ENCODE measurements at places on chromosomes 16 and 17.

- DNase-seq, result no peak
Observed at GRCh38 chr16:65547772-65548446, 426.0 kb upstream of the CDH11 start.

- no peak for DNase-seq
Observed at GRCh38 chr16:8716592-8716991, 42.2 kb downstream of the ABAT start.

- DNase-seq, result no peak
Observed at GRCh38 chr17:42591411-42591810, 13.9 kb upstream of the PSMC3IP start.

- DNase-seq, result no peak
Observed at GRCh38 chr16:89759746-89760340, 38.5 kb downstream of the ZNF276 start.

DNA sequence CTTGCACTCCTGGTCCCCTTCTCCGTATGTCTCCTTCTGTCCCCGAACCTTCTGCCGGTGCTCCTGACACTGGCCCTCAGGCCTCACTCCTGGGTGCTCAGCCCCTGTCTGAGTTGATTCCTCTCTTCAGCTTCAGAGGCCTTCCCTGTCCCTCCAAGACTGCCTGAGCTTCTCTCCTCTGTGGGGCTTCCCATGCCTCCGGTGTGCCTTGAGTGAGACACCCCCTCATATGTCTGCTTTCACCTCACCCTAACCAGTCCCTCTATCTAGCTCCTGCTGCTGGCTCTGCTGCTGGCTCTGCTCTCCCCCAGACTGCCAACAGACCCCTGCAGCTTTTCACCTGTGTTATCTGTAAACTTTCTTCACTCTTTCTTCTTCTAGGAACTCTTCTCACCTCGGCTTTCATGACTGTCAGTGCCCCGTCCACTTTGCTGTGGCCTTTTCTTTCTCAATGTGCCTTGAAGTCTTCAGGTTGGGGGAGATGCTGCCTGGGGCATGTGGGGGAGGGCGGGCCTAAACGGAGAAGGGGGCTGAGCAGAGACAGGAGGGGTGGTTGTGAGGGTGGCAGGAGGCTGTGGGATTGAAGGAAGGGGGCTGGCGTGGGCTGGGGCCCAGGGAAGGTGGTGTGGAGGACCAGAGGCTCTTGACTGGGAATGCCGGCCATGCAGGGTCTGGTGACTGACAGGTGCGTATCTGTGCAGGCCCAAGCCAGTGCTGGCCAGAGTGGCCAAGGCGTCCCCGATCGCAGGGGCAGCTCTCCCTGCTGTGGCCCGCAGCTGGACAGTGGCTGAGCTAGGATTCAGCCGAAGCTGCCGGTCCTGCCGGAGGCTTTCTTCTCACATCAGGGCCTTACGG is 81.3 kb downstream of the METRNL start:
- DNase-seq, result no peak

GRCh38 chr16:3495176-3495575 is at the start of gene C16orf90:
Gene C16orf90 (minus strand): TSS chr16:3495489. CDS start chr16:3495421, 68 bp downstream.
- no peak for DNase-seq

- DNase-seq, result no peak
Observed at GRCh38 chr16:51404386-51404785, 253.3 kb upstream of the SALL1 start.

GRCh38 chr16:88512728-88513696 is 57.2 kb upstream of the ZC3H18 start:
- DNase-seq, result no peak

DNA sequence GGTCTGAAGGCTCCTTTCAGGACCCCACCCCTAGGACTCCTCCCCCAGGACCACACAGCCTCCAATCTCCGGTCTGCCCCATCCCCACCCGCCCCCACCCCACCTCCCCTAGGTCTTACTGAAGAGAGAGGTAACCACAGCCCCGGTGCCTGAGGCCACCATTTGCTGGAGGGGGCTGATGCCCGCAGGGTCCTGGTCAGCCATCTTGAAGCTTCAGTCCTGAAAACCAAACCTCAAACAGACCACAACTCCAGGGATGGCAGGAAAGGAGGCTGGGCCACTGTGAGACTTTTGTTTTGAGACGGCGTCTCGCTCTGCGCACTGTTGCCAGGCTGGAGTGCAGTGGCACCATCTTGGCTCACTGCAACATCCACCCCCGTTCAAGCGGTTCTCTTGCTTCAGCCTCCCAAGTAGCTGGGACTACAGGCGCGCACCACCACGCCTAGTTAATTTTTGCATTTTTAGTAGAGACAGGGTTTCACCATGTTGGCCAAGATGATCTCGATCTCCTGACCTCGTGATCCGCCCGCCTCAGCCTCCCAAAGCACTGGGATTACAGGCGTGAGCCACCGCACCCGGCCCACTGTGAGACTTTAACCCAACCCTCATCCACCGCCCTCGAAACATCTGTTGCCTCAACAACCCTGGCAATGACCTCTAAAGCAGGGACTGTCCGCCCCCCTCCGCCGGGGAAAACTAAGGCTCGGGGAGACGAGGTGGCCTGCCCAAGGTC is 1.1 kb downstream of the SLC25A39 start:
- peak; percentile 32 for DNase-seq

DNA sequence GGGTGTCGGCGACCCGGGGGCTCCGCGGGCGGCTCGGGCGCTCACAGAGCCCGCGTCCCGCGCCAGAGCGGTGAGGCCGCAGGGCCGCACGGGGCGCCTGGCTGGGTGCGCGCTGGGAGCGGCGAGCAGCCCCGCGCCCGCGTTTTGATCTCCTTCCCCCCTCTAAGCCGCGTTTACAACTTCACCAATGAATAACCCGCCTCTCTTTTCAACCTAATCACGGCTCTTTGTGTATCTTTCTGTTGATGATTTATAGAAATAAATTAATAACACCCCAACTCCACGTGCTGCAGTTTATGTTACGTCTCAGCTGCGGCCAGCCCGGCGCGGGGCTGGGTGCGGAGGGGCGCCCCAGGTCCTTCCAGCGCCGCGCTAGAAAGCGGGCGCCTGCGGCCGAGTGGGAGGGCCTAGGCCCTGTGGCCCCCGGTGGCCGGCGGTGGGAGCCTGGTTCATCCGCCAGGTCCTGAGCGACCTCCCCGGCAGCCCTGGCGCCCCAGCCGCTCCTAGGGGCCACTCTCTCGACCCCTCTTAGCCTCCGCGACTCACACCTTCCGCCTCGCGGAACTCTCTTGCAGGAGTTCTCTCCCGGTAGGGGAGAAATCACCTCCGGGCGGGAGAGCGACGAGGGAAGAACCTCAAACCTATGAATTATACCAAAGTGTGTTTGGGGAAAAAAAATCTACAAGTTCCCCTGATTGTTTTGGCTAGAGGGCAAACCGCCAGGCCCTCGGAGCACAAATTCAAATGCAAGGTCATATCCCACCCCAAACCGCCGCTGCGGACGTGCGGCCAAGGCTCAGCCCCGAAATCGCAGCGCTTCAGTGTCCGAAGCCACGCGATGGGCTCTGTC is 1.9 kb downstream of the HNF1B start:
- DNase-seq, result no peak

- DNase-seq, result peak; percentile 82
Observed at GRCh38 chr17:73710095-73710592, 65.9 kb upstream of the SDK2 start.

GRCh38 chr17:18964550-18964949 is 12.6 kb downstream of the SLC5A10 start:
- DNase-seq, result no peak

DNA sequence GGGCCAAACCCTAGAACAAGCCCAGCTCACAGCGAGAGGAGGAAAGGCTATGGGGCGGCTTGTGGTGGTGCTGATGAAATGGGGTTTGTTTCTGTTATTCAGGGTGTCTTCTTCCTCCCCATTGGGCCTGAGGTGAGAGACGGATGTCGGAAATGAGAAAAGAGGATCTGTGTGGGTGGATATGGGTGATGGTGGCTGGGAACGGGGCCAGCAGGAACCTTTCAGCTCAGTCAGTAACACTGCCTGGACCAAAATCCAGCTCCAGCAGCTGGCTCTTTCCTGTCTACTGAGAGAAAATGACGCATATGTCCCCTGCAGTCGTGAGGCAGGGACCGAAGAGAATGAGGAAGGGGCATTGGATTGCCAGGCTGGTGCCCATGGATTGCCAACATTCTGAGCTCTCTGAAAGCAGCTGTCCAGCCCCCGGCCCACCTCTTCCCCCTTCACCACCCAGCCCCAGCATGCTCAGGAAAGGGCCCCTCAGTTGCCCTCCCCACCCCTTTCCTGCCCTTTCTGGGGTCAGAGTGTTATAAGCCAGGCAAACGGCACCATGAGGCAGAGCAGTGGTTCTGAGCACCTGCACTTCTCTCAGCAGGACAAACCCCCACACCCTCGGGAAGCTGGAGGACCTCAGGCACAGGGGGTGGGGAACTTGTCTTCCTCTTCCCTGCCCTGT is 4.0 kb downstream of the MYH3 start:
- no peak for DNase-seq

GRCh38 chr16:23847948-23848347 is 12.2 kb downstream of the PRKCB start:
- DNase-seq, result no peak

- DNase-seq, result no peak
Observed at GRCh38 chr16:17431012-17431411, 39.7 kb downstream of the XYLT1 start.

GRCh38 chr16:30762991-30763725 is 1.0 kb downstream of the RNF40 start:
- DNase-seq, result no peak

DNA sequence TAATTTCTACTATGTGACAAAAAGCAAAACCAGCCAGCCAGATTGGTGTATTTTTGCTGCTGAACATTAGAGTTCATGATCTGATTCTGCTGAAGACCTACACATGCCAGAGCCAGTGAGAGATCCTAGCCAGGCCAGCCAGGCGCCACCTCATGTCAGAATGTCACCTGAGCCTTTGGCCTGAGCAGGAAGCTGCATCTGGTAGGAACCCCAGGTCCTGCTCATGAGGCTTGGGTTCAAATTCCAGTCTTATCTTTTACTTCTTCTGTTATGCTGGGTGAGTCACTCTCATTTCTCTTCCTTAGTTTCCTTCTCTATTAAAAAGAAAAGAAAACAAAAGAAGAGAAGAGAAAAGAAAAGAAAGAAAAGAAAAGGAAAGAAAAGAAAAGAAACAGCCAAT is 585.1 kb upstream of the CDH5 start:
- no peak for DNase-seq

DNA sequence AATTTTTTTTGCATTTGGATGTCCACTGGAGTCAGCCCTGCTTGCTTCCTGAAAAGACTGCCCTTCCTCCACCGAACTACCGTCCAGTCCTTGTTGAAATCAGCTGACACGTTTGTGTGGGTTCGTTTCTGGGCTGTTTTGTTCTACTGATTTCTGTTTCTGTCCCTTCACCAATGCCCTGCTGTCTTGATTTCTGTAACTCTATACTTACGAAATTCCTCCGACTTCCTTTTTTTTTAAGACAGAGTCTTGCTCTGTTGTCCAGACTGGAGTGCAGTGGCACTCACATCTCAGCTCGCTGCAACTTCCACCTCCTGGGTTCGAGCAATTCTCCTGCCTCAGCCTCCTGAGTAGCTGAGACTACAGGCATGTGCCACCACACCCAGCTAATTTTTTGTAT is 8.4 kb upstream of the GAA start:
- DNase-seq, result no peak

GRCh38 chr17:56948491-56948890 is 12.4 kb downstream of the COIL start:
- DNase-seq, result no peak

GRCh38 chr16:22765479-22765878 is 48.5 kb upstream of the HS3ST2 start:
- no peak for DNase-seq

- peak; percentile 78 for DNase-seq
Observed at GRCh38 chr16:80899809-80900592, 95.6 kb upstream of the CDYL2 start.

GRCh38 chr17:81013642-81014041 is 21.3 kb upstream of the BAIAP2 start:
- no peak for DNase-seq

- DNase-seq, result no peak
Observed at GRCh38 chr16:56195151-56195550, 3.9 kb downstream of the GNAO1 start.

GRCh38 chr17:79177877-79178276 is 103.3 kb downstream of the ENGASE start:
- DNase-seq, result no peak

GRCh38 chr17:58307468-58308172 is 21.0 kb downstream of the TSPOAP1 start:
- DNase-seq, result no peak

- no peak for DNase-seq
Observed at GRCh38 chr17:43924558-43924957, 17.2 kb upstream of the MPP2 start.

GRCh38 chr16:72094266-72094610 is 591 bp downstream of the DHX38 start:
- DNase-seq, result peak; percentile 28

DNA sequence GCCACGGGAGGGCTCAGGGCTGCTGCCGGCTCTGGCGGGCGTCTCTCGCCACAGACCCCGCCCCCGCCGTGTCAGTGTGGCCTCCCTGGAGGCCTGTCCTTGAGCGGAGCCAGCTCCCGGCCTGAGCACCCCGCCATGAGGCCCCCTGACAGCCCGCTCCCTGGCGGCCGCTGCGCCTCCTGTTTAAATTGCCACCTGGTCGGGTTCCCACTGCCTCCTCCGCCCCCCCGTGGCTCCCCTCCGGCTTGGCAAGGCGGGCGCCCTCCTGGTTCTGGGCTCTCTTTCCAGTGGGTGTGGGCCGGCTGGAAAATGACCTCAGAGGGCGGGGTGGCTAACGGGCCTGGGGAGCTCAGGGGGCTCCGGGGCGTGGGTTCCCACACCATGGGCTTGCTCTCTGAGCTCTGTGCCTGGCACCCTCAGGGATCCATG is 42.1 kb upstream of the SSTR5 start:
- DNase-seq, result no peak

DNA sequence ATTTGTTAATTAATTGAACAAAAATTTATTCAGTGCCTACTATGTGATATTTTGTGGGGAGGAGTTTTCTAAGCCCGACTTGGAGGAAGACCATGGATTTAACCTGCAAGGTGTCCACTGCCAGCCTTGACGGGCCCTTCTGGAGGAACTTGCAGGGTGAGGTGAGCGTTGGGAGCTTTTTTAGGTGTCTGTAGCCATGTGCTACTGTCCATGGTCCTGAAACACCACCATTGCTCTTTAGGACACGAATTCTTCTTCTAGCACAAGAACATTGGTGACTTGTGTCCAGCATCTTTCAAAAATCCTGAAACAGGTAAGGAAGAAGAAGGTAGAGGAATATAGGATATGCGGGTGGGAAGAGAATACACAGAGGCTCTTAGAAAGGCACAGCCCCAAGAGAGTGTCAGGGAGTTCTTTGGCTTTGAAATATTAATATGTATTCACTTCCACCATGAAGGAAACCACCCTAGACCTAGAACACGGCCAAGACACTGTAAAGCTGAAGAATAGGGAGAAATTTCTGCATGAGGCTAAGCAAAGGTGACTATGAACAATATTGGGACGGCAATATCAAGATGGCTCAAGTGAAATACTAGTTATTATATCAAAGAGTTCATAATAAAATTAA is 27.9 kb upstream of the OR4D1 start:
- peak; percentile 44 for DNase-seq

- DNase-seq, result no peak
Observed at GRCh38 chr17:66423056-66423955, 120.9 kb downstream of the PRKCA start.

- DNase-seq, result no peak
Observed at GRCh38 chr17:55770196-55770870, 19.5 kb downstream of the PCTP start.

GRCh38 chr17:57195785-57196460 is 60.4 kb upstream of the MSI2 start:
- DNase-seq, result no peak

- DNase-seq, result no peak
Observed at GRCh38 chr17:59751955-59752413, 44.5 kb downstream of the VMP1 start.
